ENCODE measurements at places on chromosomes 3 and 15.
A peak's percentile ranks its signal among the peaks of the same experiment; 100 is the strongest.

DNA sequence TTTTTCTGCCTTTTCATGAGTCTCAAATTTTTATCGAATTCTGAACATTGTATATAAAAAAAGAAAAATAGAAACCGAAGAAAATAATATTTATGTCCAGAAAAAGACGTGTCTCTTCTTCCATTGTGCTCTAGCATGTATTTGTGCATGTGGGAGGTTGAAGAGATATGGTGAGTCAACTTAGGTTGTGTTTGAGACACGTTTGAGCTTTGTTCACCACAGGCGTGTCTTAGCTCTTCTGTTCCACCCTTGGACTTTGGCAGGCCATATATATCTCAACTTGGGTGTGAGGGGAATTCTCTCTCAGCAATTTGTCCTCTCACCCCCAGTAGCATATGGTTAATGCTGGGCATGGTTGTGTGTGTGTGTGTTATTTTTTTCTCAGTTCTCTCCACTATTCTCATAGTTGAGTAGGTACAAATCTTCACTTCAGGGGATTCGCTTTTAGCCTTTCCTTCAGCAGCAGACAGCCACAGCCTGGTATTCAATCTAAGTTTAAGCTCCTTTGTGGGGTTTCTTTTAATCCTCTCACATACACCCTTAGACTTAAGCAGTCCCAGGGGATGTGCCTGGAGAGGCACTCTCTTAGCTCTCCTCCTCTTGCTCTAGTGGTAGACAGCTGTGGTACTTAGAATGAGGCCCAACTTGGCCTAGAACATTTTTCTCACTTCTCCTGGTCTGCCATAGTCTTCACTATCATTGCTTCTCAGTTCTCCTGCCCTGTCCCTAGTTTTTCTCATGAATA lies 286.5 kb upstream of the RBMS3 start:
- no peak for DNase-seq

GRCh38 chr15:89806210-89806558 lies 8.5 kb downstream of the ANPEP start:
- no peak for DNase-seq

- no peak for DNase-seq
Measured at GRCh38 chr15:73955861-73956742, 29.8 kb downstream of the LOXL1 start.

DNA sequence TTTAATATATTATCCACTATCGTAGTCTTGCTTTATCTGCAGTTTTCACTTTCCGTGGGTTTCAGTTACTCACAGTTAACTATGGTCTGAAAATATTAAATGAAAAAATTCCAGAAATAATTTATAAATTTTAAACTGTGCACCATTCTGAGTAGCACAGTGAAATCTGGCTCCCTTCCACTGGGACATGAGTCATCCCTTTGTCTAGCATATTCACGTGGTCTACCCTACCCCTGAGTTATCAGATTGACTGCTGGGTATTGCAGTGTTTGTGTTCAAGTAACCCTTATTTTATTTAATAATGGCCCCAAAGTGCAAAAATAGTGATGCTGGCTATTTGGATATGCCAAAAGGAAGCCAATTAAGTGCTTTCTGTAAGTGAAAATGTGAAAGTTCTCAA lies 539.5 kb upstream of the AGTR1 start:
- DNase-seq, result peak; percentile 64

GRCh38 chr3:71372911-71373637 lies 210.5 kb downstream of the FOXP1 start:
- no peak for DNase-seq

DNA sequence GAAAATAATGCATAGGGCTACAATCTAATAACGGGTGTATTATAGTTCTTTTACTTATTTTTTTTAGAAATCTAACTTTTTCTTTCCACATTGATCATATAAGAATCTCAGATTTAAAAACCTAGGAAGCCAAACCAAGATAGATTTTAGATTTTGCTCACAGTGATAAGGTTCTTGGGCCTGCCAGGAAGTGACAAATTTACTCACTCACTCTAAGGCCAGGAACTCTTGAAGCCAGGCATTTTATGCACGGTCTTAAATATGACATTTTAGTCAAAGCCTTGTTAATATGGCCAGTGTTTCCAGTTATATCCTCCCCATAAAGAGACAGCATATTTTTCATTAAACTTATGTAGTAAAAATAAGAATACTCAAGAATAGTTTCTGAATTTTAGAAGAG lies 271.4 kb downstream of the SQOR start:
- no peak for DNase-seq

- DNase-seq, result no peak
Measured at GRCh38 chr3:127106053-127106452, 86.9 kb upstream of the PRR23E start.

- no peak for DNase-seq
Measured at GRCh38 chr3:38578081-38578475, 71.4 kb downstream of the SCN5A start.

GRCh38 chr15:65286069-65286703 lies 497 bp downstream of the PARP16 start:
- peak; percentile 35 for DNase-seq

DNA sequence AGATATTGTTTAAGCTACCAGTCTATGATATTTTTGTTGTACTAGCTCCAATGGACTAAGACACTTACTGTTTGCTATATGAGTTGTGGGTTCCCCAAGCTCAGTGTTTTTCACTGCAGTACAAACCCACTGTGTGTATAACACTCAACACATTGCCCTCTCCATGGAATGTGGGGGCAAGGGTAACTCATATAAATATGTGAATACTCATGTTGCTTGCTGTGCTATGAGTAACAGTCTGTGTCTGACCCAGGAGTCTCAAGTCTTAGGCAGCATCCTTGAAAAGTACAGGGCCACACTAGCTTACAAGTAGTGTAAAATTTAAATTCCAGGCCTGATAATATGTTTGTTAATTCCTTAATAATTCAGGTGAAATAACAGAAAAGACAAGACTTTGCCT lies 22.5 kb upstream of the CNTN3 start:
- DNase-seq, result peak; percentile 34

- DNase-seq, result no peak
Measured at GRCh38 chr15:29143293-29143692, 126.3 kb downstream of the NSMCE3 start.

DNA sequence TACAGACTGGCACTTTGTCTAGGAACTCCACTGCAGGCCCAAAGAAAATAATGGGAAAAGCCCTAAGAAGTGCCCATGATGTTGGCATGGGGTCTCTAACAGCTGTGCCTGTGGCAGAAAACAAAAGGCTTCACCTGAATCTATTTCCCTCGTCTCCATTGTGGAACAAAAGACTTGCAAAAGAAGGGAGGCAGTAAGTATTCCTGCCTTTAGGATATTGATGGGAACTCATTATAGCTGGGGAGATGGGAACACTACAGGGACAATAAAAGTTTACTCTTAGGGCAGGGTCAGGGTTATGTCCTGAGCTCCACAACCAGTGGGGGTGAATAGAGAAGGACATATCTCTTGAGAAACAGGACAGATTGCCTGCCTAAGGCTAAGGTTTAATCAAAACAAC lies 930.6 kb upstream of the EPHA6 start:
- DNase-seq, result no peak

DNA sequence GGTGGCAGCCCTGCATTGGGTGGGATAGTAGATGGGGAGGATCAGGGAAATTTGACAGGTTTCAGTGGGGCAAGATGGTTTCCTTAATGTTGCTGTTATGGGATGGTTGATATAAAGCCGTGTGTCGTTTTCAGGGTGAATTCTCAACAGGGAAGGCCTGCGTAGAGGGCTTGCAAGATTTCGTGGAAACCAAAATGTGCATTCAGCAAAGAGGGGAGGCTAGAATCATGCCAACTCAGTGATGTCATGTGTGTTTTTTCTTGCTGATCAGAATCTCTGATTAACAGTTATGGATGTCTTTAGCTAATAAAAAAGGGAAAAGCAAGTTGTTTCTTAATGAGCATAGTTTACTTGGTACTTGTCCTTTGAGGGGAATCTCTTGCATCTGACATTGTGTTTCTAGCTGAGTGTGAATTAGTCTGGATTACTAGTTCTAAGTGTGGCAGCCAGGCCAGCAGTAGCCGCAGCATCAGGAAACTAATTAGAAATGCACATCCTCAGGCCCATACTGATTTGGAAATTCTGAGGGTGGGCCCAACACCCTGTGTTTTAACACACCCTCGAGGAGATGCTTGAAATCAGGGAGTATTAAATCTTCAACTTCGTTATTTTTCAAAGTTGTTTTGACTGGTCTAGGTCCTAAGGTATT lies 24.8 kb downstream of the MRAS start:
- DNase-seq, result peak; percentile 7

DNA sequence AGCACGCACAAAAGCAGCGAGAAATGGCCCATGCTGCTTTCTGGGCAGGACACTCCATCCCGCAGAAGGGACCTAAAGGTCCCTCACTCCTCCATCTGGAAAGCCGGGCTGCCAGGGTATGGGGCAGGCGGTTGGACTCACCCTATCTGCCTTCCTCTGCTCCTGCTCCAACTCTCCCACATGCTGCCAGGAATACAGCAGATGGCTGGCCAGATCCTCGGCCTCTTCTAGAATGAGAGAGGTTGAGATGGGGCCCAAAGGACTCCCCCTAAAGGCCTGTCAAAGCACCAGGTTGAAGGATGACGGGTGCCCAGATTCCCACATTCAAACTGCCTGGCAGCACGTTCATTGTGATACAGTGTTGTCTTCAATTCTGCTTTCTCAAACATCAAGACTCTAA lies 85.1 kb upstream of the C2CD4B start:
- DNase-seq, result no peak

DNA sequence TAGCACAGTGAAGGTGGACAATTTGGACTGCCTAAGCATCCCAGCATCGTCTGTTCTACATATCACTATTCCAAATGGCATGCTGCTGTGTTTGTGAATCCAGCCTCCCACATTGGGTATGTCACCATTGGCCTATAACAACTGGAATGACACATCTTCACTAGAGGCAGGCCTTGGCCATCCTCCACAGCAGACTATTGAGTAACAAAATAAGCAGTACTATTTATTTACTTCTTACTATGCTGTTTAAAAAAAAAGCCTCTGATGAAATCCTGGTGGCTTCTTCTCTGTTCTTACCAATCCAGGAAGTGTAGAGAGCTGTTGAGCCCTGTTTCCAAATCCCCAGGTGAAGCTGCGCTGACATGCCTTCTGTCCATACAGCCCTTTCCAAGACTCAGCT lies 30.6 kb upstream of the CERS3 start:
- DNase-seq, result peak; percentile 49
